Naive thymus-derived CD4-positive, alpha-beta T cell (primary cell): ENCODE measurements at places on chromosomes 5 and 9.

- H3K27ac ChIP-seq = no peak overlapping the region
- no peak overlapping the region for H3K4me3 ChIP-seq
- H3K4me1 ChIP-seq = no peaks in the 10 kb centered on the region
- H3K36me3 ChIP-seq = no peaks in the 10 kb centered on the region
- H3K27me3 ChIP-seq = no peaks in the 10 kb centered on the region
These were observed 83.4 kb downstream of the MUSK start for GRCh38 chr9:110751971-110752370.

DNA sequence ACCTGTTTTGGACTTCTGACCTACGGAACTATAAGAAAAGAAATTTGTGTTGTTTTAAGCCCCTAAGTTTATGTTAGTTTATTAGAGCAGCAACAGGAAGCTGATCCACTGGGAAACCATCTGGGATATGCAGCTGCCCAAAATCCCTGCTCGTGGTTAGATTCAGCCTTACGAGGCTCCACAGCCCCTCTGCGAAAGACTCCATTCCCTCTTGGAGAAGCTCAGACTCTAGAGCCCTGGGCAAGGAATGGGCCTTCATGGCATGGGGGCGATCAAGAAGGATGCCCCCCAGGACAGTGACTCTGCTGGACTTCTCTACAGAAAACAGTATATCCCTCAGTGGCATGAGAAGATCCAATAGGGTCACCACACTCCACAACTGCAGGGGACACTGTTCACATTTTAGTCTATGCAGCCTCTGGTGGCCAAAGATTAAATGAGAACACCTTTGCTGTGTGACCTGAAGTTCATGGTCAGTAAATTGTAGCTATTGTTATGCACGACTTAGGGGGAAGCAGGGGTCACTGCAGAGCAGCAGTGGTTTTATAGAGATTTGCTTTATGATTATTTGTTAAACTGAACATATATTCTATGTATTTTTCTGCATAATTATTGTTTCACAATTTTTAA is 21.1 kb downstream of the IRF1 start:
- no peak overlapping the region for H3K4me3 ChIP-seq
- DNase-seq = no peak
- peaks cover 72% of the 10 kb centered on the region for H3K4me1 ChIP-seq

DNA sequence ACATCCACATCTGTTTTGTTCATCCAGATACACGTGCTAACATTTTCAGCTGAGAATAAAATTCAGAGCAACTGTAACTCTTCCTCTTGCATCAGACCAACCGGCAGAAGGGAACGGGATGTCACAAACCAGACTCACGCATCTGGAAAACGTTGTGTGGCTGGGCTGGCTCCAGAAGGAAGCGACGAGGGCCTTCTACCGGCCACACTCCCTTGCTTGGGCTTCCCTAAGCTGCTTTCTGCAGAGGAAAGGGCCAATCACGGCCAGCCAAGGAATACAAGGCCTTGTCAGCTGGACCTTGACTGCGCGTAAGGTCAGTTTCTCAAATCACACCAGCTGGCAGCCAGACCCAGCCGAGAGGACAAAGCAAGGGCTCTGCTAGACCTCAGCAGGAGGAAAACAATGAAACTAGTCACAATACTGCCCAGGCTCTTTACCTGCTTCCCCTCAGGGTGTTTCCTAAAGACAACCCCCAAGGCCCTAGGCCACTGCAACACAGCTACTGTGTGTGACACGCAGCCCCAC is 106.1 kb downstream of the THBS4 start:
- no peaks in the 10 kb centered on the region for H3K27me3 ChIP-seq
- peaks cover 40% of the 10 kb centered on the region for H3K36me3 ChIP-seq
- no peak overlapping the region for H3K4me3 ChIP-seq
- H3K27ac ChIP-seq = peak overlapping the region; percentile 64

- no peak for DNase-seq
- peaks cover 6% of the 10 kb centered on the region for H3K4me1 ChIP-seq
- H3K27me3 ChIP-seq = no peaks in the 10 kb centered on the region
- no peak overlapping the region for H3K4me3 ChIP-seq
These were observed 2.9 kb downstream of the UCK1 start for GRCh38 chr9:131528186-131528585.

- H3K27me3 ChIP-seq = no peaks in the 10 kb centered on the region
- H3K27ac ChIP-seq = no peak overlapping the region
- no peak for DNase-seq
- no peaks in the 10 kb centered on the region for H3K36me3 ChIP-seq
- H3K4me3 ChIP-seq = no peak overlapping the region
- no peaks in the 10 kb centered on the region for H3K4me1 ChIP-seq
These were observed 70.2 kb downstream of the ZNF608 start for GRCh38 chr5:124675931-124676846.

- no peak overlapping the region for H3K4me3 ChIP-seq
- H3K27me3 ChIP-seq = no peaks in the 10 kb centered on the region
- no peak for DNase-seq
- no peak overlapping the region for H3K27ac ChIP-seq
These were observed 12.7 kb downstream of the C9orf153 start for GRCh38 chr9:86246752-86247161.

DNA sequence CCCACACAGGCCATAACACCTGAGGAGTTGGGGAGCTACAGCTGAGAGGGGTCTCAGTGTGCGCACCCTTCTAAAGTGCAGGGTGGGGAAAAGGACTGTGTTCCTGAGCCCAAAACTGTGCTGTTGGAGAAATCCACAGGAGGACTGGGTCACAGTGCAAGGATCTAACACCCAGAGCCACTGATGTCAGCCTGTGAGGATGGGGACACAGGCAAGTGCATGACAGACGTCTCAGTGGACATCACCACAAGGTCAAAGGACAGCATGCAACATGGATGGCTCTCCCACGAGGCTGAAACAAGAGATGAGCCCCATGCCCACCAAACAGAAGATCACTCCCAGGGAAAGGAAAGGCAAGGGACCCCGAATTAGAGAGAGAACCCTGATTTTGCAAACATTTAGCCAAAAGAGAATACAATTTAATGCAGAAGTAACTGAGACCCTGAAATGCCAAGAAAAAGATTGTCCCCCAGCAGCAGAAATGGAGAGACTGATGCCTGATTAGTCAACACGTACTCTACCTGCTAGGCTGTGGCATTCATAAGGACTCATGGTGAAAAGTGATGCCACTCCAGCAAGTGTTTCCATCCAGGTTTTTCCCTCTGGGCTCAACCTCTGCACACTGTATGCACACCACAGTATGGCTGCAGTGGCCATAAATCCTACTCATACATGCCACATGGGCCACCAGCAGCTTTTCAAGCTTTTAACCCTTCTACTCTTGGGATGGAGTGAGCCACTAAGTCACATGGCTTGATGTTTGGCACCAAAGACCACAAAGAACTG is 14.2 kb downstream of the KLF9 start:
- H3K27me3 ChIP-seq = no peaks in the 10 kb centered on the region
- no peaks in the 10 kb centered on the region for H3K36me3 ChIP-seq
- peak overlapping the region; percentile 50 for H3K27ac ChIP-seq
- DNase-seq = no peak
- H3K4me1 ChIP-seq = peaks cover 40% of the 10 kb centered on the region

DNA sequence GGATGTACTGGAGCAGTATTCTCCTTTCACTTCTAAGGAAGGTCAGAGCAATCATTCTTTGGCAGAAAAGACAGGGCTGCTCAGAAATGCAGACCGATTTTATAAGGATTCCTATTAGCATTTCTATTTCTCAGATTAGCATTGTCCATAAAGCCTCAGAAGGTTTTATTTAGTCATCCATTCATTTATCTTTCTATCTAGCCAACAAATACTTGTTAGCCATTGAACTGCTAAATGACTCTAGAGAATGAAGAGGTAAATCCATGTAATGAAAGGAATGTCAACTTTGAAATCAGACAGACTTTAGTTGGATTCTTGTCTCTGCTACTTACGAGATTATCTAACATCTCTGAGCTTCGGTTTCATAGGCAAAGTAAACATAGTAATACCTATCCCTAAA is 165.2 kb downstream of the SLC25A46 start:
- H3K27me3 ChIP-seq = no peaks in the 10 kb centered on the region
- H3K4me1 ChIP-seq = no peaks in the 10 kb centered on the region
- DNase-seq = no peak
- no peaks in the 10 kb centered on the region for H3K36me3 ChIP-seq

DNA sequence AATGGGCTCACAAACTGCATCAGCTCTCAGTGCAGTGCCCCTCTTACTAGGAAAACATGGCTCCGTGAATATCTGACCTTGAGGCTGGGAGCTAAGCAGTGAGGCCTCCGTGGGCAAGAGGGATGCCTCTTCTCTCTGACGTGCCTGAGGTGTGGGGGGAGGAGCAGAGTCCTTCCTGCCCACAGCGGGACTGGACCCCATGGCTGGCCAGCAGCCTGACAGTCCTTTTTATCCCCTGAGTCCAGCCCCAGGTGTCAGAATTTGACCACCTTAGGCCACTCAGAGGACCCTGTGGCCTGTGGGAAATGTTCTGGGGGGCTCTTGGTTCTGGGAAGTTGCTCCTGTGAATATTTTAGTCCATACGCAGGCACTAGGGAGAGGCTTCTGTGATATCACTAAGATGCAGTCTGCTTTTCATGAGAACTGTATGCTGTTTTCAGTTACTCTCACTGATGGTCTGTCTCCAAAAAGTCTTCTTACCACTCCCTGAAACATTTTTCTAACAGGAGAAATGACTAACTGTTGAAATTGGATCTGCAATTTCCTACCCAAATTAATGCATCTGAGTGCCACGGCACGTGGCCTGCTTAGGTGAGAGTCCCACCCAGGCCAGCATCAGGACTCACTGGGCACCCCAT is 23.4 kb downstream of the ANGPTL2 start:
- H3K36me3 ChIP-seq = no peaks in the 10 kb centered on the region
- no peaks in the 10 kb centered on the region for H3K27me3 ChIP-seq
- H3K4me1 ChIP-seq = no peaks in the 10 kb centered on the region

DNA sequence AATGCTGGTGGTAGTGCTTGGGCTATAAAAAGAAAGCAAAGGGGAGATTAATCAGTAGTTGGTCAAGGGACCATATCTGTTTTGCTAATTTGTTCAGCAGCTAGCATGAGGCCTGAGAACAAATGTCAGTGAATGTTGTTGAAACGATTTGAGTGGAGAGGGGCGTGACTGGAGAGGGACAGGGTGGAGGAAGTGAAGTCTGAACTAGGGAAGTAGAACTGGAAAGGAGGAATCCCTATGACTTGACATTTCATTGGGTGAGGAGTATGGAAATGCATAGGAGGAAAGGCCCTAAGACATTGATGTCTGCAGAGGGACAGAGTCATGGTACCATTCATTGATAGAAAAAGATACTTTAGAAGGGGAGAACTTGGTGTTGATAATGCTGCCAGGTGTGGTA is 19.7 kb downstream of the TLE4 start:
- H3K27me3 ChIP-seq = no peaks in the 10 kb centered on the region
- H3K4me1 ChIP-seq = peaks cover 14% of the 10 kb centered on the region

DNA sequence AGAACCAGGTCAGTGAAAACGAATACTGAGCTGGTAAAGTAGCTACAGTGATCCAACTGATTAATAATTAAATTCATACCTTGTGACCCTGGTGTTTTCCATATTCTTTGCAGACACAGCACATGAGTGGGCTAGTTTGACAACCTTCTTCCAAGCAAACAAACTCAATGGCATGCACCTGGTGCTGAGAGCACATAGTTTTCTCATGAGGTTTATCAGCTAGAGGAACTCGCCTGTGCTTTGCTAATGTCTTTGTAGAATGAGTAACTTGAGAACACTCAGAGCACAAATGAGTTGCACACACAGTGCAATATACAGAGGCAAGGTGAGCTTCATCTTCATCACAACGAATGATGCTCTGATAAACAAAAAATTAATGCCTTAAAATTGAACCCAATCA is 12.6 kb downstream of the TRIM23 start:
- no peak overlapping the region for H3K27ac ChIP-seq
- no peak for DNase-seq
- peaks cover 21% of the 10 kb centered on the region for H3K36me3 ChIP-seq
- H3K27me3 ChIP-seq = no peaks in the 10 kb centered on the region
- H3K4me3 ChIP-seq = no peak overlapping the region
- H3K4me1 ChIP-seq = no peaks in the 10 kb centered on the region

DNA sequence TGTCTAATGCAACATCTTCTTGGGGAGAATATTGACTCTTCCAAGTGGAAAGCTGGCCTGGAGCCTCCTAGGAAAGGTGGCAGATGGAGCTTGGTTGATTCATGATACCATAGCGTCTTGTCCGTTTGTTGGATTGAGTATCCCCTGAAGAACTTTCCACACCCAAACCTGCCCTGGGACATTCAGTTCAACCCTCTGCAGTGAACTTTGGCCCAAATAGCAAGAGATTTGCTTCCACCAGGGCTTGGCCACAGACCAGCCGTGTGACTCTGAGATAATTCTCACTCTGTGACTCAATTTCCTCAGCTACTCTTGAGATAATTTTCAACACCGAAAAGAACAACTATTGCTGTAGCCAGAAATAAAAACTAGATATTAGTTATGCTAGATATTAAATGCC is 108.0 kb upstream of the RAD23B start:
- no peak overlapping the region for H3K4me3 ChIP-seq
- no peaks in the 10 kb centered on the region for H3K4me1 ChIP-seq
- no peak for DNase-seq
- no peak overlapping the region for H3K27ac ChIP-seq
- H3K36me3 ChIP-seq = no peaks in the 10 kb centered on the region
